Fibroblast of skin of left biceps (primary cell): ENCODE measurements at places on chromosomes 6 and 20.
A peak's percentile ranks its signal among the peaks of the same experiment; 100 is the strongest.

DNA sequence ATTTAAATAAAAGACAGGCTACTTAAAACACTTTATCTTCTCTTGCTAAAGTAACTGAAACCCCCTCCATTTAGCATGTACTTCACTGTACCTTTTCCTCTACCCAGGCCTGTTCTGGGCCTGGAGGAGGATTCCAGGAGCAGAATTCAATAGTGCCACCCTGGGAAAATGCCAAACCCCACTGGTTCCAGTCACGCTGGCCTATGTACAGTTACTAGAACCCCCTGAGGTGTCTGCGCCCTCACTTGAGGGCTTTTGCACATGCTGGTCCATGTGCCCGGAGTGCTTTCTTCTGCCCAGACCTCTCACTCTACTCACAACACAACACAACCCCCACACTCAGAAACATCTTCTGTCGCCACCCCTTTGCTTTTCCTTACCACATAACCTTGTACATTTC is 45.5 kb downstream of the TRAM2 start:
- no peak for DNase-seq

DNA sequence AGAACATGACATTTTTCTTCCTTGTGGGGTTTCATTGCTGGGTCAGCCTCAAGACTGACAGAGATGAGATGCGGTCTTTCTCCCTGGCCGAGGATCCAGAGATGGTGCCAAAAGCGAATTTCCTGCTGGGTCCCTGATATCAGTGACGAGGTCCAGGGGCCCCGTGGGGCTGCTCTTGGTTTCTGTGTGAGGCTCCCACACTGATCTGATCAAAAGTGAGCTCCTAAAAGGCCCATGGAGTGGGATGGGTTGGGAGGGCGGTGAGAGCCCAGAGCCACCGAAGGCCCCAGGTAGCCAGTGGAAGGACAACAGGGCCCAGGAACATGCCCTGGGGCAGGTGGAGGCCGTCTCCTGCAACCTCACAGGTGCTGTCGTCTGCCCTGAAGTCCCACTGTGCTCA is 208.4 kb upstream of the CDH4 start:
- DNase-seq = no peak

DNA sequence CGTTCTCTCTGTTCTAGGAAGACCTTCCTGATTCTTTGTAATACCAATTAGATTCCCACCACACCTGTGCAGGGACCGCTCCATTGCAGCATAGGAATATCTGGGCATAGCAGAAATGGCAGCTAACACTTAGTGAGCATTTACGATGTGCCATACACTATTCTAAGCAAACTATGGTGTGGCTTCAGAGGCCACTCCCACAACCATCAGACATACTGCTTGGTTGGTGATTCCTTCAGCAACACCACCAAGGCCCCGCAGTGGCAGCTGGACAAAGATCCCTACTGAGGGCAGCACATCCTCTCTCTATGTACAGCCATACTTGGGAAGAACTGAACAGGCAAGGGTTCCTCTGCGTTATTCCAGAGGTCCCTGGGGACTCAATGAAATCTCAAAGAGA is 6.2 kb downstream of the KCNK5 start:
- DNase-seq = no peak

DNA sequence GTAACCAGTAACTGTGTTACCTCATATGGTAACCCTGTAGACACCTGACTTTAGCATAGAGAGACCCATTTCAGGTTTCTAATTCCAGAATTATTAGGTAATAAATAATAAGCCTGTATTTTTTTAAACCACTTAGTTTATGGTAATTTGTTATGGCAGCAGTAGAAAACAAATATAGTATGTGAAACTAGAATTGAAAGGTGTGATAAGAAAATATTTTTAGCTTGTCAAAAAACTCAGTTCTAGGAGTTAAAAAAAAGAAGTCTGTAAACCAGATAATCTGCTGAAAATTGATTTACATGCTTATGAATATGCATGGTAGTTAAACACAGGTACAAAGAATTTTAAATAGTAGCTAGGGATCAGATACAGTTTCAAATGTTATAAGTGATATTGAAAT is 695.0 kb upstream of the GJE1 start:
- no peak for DNase-seq

DNA sequence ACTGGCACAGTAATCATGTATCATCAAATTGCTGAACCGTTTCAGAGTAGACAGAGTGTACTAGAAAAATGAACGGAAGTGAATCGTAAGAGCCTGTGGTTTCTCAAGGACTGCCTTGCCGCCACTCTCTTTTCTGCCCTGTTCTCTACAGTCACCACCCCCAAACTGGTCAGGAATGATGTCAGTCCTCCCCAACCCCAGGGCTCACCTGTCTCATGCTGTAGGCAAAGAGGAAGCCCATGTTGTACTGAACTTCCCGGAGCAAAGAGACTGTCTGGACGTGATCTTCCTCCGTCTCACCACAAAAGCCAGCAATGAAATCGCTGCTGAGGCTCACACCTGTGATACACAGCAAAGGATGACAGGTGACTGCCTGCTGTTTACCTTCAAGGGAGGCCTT is 31.0 kb downstream of the CDK5RAP1 start:
- DNase-seq = no peak

DNA sequence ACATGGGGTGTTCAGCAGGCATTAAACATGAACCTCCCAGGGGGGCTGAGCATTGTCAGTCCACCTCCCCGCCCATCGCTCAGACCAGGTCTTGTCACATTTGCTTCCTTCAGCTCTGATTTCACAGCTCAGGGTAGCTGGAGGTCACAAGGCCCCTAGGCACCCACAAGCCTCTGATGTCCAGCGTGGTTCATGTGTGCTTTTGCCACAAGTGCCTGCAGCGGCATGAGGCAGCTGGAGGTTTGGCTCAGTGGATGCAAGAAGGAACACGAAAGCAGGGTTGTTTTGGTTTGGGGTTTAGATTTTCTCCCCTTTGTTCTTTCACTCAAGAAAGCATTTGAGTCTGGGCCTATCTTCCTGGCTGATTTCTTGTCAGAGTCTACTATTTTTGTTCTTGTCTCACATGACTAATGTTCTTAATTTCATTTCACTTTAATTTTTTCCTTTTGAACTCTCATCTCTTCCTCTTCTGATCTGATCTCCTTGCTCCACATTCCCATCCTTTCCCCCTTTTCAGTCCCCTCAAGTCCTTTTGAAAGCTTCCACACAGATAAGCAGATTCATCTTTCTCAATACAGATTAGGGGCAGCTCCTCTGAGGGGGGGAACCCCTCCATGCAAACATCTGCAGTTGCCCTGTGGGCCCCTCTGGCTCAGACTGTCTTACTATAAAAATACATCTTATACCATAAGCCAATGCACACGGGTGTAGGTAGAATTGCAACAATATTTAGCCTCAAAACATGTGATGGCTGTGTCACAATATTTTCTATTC is 68.1 kb upstream of the CEP85L start:
- DNase-seq = no peak

GRCh38 chr6:43149265-43149664 is 21.8 kb upstream of the SRF start:
- DNase-seq = no peak

GRCh38 chr6:106628658-106629102 is 618 bp downstream of the RTN4IP1 start:
- DNase-seq = no peak

GRCh38 chr6:226516-227073 is 65.7 kb upstream of the DUSP22 start:
- no peak for DNase-seq

GRCh38 chr6:46104209-46104608 is 25.6 kb upstream of the ENPP4 start:
- DNase-seq = no peak

- DNase-seq = no peak
These were observed 95.0 kb downstream of the DHX35 start for GRCh38 chr20:39057143-39057542.

GRCh38 chr6:19898141-19898740 is 61.1 kb downstream of the ID4 start:
- no peak for DNase-seq

DNA sequence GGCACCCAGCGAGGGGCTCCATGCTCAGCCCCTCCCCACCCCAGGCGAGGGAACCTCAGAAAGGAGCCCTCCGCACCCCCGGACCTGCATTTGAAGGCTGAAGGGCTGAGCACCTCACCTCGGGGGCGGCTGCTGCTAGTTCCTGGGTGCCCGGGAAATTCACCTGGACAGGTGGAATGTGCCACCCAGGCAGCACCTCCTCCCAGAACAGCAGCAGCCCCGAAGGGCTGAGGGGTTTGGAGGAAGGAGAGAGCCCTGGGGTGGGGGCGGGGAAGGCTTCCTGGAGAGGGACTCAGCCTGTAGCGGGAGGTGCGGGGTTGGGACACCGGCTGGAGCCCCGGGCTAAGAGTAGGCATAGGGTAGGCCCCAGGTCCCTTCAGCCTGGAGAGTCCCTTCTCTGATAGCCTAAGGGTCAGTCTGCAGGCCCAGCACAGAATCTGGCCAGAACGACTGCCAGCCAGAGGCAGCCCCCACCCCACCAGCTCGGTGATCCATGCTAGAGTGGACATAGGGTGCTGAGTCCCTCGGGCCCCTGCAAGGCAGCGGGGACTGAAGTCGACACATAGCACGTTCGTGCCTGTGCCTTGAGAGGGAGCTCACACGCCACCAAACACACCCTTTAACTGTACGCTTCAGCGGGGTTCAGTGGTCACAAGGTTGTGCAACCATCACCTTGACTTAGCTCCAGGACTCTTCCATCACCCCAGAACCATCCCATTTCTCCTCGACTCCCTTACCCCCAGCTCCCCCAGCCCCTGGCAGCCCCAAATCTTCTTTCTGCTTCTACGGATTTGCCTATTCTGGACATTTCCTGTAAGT is 180.9 kb downstream of the TAF4 start:
- no peak for DNase-seq

- DNase-seq = no peak
These were observed 54.6 kb downstream of the LYRM4 start for GRCh38 chr6:5205877-5206850.

DNA sequence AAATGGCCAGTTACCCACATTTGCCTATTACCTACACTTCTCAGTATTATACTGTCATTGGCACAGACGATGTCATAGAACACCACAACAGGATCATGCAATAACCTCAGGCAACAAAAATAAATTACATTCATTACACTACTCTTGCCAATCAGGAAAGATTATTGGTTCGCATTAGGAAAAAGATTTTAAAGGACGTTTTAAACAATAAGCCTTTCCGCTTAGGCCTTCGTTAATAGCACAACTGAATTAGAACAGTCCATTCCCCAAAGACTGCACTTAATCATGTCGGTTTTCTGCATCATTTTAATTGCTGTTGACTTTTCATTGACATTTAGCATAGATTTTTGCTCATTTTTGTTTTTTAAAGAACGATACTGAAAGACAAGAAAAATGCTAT is 912 bp upstream of the SENP6 start:
- no peak for DNase-seq

DNA sequence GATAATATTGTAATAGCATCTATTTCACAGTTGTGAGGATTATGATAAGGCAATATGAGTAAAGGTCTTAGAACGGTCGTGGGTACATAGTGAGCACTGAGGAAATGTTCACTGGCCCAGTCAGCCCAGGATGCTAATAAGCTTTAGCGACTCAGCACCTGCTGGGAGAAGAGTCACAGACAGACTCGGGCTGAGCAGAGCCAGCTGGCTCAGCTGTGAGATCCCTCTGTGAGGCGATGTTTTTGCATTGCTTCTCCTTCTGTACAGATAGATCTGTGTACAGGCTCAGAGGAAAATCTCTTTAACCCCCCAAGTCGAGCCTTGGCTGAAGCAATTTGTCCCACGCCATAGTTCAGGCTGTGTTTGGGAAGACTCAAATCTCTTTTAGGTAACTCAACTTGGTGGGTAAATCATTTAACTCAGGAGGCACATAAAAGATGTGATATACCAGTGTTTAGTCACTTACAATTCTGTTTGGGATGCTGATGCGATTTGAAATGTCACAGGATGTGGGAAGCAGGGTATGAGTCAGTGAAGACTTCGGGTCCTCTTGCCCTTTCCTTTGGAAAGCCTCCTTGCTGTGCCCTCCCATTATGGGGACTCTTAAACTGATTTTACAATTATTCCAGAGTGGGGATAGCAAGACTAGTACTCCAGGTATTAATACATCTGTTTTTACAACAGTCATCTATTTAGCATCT is 53.1 kb downstream of the PHACTR1 start:
- no peak for DNase-seq

- no peak for DNase-seq
These were observed 238.9 kb downstream of the ERMARD start for GRCh38 chr6:169990095-169991030.

DNA sequence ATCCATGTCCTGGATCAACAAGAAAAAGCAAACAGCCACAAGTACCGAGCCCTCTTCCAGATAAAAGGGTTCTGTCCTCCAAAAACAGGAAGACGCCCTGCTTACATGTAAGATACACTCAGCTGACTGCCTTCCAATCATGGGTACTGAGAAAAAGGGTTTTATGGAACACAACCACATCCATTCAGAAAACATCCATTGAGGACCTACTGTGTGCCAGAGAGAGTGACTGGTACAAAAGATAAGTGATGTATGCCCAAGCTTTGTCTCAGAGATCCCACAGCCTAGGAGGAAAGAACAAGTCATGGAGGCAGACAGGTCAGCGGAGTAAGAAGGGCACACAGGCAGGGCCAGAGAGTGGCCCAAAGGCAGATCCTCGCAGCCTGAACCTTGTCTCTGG is 94.8 kb upstream of the SSTR4 start:
- no peak for DNase-seq

- DNase-seq = peak; percentile 24
These were observed 390.2 kb downstream of the UTRN start for GRCh38 chr6:144675231-144675861.
